ELR (cell line): ENCODE measurements at places on chromosomes 13 and 19.

GRCh38 chr19:58338825-58339558 lies 12.2 kb downstream of the ZSCAN22 start:
- DNase-seq = peak; percentile 61

DNA sequence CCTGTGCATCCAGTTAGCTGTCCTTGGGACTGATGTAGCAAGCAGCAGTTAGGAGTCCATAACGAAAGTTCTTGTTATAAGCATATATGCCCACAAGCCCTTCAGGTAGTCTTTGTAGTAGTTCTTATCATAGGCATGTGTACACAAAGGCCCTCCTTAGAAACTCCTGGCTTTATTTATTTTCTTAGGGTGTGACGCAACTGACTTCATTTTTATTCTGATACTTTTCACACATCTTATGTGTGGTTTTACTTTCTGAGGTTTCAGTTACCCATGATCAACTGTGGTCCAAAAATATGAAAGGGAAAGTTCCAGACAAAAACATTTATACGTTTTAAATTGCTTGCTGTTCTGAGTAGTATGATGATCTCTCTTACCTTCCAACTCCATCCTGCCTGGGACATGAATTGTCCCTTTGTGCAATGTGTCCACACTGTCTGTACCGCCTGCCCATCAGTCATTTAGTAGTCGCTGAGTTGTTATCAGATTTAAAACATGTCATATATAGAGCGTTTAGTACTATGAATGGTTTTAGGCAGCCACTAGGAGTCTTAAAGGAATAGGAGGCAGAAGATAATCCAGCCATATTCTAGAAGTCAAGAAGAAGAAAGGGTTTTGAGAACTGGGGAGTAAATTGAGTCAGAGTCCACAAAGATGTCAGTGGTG lies 19.4 kb downstream of the GPC5 start:
- no peak for DNase-seq

DNA sequence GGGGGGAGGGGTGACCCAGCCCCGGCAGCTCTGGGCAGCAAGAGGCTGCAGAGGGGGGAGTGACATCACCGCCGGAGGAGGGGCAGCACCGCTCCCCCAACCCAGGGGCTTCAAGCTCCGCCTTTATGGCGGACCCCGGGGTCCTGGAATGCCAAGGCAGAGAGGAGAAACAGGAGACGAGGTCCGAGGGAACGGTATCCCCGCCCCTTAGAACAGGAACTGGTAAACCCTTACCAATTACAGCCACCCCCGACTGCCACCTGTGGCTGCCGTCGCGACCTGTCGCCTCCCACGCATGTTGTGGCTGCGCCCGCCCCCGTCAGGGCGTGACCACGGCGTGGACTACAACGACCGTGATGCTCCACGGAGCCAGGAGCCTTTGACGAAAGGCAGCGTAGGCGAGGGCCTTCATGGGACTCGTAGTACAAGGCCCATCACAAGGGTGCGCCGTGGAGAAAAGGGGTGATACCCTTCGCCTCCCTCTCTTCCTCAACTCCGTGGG lies 4.1 kb upstream of the KCNC3 start:
- DNase-seq = peak; percentile 46

- DNase-seq = no peak
Observed at GRCh38 chr19:41194157-41194552, 1.1 kb downstream of the CYP2S1 start.

GRCh38 chr13:90690458-90691080 lies 656.9 kb upstream of the MIR17HG start:
- no peak for DNase-seq

DNA sequence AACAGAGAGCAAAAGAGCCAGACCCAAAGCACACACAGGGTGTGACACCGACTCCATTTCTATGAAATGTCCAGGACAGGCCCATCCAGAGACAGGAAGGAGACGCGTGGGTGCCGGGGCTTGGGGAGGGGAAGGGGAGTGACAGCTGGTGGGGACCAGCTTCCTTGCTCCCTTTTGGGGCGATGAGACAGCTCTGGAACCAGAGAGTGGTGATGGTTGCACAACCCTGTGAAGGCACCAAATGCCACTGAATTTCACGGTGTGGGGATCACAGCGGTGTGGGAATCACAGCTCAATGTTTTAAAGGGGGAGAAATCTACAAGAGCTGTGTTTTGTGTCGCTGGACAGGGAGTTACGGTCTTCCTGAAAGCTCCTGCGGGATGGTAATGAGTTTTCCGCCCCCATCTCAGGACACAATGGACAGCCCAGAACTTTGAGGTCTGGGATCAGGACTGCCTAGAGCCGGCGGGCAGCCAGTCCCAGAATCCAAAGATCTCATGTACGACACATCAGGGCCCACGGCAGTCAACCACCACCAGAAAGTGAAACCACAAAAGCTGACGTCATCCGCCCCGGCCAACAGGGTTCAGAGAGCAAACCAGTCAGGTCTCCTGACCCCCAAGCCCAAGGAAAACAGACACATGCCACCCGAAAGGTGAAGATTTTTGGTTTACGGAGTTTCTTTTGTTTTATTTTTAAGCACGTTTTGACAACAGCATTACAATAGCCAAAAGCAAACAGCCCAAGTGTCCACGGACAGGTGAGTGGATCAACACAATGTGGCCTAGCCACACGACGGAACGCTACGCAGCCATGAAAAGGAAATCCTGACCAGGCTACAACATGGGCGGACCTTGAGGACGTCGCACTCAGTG lies 7.3 kb downstream of the SGTA start:
- DNase-seq = peak; percentile 76

GRCh38 chr13:111855191-111855590 lies 211.8 kb upstream of the SOX1 start:
- no peak for DNase-seq

DNA sequence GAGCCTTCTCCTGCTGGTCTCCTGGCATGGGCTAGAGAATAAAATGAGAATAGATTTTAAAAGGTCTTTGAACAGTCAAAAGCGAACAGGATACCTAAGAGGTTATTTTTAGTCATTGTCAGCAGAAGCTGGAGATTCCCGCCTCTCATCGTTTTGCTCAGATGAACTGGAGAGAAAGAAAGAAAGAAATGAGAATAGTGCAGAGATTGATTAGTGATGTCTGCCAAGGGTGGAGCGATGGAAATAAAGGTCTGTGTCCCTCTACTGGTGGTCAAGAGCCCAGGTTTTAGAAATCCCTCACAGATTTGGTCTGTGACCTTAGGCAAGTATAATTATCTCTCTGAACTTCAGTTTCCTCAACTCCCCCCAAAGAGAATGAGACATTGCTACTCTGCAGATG lies 5.3 kb downstream of the NCAN start:
- peak; percentile 76 for DNase-seq

- DNase-seq = peak; percentile 26
Observed at GRCh38 chr13:49828453-49828852, 36.0 kb upstream of the KPNA3 start.
